ENCODE measurements at places on chromosomes 6 and 20. TPM values are rescaled to one million over a fixed set of nuclear protein-coding genes. Genes with fewer than 3 reads are reported as not detected.

Gene ID4
- total RNA-seq, result 0.70 TPM

Gene CAGE1
- 0.05 TPM for total RNA-seq

Gene XRN2
- total RNA-seq, result 18.4 TPM

Gene FERMT1
- total RNA-seq, result 0.23 TPM

Gene TULP1
- total RNA-seq, result not detected

DNA sequence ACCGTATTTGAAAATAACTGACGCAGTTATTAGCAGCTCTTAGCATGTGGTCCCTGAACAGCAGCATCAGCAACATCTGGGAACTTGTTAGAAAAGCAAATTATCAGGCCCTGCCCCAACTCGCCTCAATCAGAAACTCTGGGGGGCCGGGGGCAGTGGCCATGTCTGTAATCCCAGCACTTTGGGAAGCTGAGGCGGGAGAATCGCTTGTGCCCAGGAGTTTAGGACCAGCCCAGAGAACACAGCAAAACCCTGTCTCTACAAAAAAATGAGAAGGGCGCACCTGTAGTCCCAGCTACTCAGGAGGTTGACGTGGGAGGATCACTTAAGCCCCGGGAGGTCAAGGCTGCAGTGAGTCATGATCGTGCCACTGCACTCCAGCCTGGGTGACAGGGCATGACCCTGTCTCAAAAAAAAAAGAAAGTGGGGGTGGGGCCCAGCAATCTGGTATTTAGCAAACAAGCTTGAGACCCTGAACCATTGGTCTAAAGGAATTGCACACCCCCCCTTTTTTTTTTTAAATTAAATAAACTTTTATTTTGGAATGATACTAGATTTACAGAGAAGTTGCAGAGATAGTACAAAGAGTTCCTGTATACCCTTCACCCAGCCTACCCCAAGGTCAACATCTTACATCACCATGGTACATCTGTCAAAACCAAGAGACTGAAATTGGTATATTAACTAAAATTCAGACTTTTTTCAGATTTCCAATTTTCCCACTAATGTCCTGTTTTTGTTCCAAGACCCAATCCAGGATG, 6.7 kb downstream of the SRXN1 start:
- DNase-seq, result no peak

- DNase-seq, result no peak
These were observed 98.5 kb downstream of the PRDM1 start for GRCh38 chr6:106184629-106185028.

- DNase-seq, result no peak
These were observed 94.6 kb downstream of the TIAM2 start for GRCh38 chr6:155089746-155090145.

DNA sequence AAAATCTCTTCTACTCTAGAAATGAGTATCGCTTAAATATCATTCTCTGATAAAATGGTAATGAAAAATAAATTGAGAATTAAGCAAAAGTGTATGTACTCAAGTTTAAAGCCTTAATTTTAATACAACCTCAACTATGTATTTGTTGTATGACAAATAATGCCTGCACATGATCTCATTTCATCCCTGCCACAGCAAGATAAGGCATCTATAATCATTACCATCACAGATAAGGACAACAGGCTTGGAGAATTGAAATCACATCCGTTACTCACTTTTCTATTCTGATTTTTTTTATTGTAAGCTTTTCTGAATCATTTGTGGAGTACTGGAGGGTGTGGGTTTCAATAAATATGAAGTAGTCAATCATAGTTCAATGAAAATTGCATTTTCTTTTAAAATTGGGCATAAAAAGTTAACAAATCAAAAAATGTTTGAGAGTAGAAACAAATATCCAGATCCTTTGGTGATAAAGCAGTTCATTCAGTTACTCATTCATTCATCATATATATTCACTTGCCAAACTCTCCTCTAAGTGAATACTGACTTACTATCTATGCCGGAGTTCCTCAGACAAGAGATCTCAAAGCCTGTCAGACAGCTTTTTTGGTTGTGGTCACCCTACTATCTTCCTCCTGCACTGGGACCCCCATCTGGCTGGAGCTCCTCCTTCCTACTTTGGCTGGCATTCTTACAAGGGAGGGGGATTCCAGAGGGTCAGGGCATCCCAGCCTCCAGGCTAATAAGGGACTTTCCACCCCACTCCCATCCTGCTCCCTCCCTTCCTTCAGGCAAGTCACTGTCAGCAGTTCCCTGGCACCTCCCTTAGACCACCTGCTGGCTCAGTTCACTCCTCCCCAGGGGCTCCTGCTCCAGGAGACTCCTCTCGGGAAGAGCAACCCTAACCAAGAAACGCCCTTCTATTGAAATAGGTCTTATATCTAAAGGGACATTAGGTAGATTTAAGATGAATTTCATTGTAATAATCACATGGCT, 118.6 kb downstream of the OGFRL1 start:
- no peak for DNase-seq

DNA sequence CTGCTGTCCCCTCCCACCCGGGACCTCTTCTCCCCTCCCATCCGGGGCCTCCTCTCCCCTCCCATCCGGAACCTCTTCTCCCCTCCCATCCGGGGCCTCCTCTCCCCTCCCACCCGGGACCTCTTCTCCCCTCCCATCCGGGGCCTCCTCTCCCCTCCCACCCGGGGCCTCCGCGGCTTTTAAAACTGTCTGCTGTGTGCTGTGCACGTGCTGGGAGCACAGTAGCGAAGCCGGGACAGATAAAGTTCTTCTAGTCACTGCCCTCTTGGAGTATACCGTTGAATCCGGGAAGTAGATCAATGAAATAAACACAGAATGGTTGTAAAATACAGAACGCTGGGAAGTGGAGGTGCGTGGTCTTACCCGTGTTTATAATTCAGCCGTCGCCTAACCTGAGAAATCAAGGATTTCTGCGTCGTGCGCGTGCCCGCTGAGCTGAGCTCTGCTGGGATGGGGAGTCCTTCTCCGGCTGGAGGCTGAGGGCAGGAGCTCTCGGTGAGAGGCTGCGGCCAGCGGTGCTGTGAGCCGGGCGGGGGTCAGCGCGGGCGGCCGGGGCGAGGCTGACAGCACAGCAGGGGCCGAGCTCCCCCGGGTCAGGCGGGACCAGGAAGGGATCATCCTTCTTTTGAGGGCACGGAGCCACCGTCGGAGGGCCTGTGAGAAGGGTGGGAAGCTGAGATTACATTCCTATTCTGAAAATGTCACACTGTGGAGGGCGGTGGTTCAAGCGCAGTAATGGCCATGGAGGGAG, 19.6 kb upstream of the KIF25 start:
- no peak for DNase-seq

- DNase-seq, result peak; percentile 99
These were observed at the start of gene PPP1R10 for GRCh38 chr6:30616811-30617564. Gene PPP1R10, minus strand, starts transcription at chr6:30617243. Its CDS starts 7,299 bp downstream, at chr6:30609944.

GRCh38 chr6:126696921-126697693, 357.2 kb downstream of the CENPW start:
- peak; percentile 44 for DNase-seq

DNA sequence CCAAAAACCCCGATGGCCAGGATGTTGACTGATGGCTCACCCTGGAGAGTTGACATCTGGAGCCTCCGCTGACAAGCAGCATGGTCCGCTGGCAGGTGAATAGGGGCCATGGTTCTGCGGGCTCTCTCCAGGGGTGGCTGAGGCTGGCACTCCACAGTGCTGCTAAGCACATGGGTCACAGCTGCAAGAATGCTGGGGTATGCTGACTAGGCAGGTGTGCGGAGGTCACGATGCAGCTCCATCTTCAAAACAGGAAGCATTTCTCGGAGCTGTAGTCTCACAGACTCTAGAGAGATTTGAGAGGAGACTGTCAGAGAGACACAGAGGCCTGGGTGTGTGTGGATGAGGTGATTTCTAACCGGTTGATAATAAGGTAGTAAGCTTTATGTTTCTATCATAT, 341.6 kb downstream of the NRN1 start:
- DNase-seq, result no peak

GRCh38 chr20:8153281-8153908, 21.3 kb downstream of the PLCB1 start:
- no peak for DNase-seq

DNA sequence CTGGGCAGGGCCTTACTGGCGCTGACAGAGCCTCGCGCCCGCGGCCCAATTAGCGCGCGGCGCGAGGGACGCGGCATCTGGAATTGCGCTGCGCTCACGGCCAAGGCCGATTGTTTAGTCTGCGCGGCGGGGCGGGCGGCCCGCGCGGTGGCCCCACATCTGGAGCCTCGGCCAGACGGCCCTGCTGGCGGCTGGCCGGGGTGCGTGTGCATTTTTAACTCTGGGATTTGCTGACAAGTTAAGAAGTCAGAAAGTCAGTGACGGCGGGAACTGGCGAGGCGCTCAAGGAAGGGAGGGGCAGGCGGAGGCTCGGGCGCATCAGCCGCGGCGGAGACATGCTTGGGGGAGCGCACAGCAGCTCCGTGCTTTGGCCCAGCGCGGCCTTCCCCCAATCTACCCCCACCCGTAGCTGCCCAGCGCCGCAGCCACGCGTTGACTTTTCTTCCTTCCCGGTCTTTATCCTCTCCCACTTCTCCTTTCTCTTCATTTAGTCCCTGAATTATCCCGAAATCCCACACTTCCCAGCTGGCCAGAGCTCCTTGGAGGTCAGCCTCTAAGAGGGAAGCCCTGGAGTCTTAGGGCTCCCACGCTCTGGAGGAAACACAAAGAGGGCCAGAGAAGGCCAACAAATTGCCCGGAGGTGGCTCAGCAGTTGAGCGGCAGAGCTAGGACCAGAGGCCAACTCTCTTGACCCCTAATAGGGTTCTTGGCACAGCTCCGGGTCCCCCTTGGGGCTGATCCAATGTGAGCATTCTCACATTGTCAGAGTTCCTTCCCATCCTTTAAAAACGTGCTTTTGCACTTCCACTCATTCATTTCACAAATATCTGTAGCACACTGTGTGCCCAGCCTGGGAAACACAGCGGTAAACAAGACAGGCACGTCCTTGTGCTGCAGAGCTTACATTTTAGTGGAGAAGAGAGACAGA, 40.8 kb upstream of the FOXP4 start:
- peak; percentile 63 for DNase-seq

DNA sequence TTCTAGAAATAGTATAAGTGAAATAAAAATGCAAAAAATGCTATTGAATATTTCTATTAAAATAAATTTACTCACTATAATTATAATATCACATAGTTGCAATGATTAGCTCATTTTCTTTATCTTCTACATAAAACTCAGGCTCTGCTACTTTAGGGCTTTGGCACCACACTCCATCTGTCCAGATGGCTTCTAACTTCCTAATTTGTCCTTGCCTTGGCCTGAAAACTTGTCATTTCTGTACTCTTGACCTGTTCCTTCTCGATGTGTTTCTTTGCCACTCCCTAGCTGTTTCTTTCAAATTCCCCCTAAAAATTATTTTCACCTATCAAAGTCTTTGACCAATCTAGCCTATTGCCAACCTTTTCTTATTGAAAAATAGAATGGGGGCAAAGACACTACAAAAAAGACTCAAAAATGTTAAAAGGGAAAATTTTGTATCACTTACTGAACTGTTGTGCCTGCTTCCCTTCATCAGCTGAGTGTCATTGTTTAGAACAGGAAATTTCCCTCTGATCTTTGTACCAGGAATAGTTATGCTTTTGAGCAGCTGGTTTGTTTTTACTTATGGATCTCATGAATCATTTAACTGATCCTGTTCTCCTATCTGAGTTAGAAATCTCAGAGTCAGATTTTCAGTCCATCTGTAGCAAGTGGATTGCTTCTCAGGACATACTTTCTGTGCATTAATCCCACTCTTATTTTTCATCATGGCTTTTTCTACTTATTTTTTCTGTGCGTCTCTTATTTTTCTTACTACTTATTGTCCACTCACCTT, 279.2 kb upstream of the CNR1 start:
- DNase-seq, result no peak

DNA sequence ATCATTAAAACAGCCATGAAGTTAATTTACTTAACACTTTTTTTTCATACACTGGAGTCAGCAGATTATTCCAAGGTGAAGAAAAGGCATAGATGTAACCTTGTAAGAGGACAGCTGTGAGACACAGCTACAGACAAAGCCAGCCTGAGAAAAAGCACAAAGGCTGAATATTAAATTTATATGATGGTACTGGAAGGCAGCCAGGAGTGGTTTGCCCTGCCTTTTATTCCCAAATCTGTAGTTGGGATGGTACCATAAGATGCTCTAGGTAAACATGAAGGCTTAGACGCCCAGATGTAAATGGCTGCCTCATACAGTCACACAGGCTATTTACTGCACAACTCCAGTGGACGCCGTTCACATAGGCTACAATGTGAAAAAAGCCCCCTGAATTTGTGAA, 42.1 kb upstream of the LOC128125822 start:
- DNase-seq, result no peak

- no peak for DNase-seq
These were observed 218.4 kb upstream of the GGTLC1 start for GRCh38 chr20:24206995-24207394.

DNA sequence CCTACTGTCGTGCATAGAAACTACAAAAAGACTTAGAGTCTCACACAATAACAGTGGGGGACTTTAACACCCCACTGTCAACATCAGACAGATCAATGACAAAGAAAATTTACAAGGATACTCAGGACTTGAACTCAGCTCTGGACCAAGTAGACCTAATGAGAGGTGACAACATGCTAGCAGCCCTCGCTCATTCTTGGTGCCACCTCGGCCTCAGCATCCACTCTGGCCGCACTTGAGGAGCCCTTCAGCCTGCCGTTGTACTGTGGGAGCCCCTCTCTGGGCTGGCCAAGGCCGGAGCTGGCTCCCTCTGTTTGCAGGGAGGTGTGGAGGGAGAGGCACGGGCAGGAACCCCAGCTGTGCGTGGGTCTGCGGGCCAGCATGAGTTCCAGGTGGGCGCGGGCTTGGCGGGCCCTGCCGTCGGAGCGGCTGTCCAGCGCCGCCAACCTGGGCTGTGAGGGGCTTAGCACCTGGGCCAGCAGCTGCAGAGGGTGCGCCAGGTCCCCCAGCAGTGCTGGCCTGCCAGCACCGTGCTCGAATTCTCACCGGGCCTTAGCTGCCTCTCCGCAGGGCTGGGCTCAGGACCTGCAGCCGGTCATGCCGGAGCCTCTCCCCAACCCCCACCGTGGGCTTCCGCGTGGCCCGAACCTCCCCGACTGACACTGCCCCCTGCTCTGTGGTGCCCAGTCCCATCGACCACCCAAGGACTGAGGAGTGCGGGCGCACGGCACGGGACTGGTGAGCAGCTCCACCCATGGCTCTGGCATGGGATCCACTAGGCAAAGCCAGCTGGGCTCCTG, 205.6 kb downstream of the FRK start:
- DNase-seq, result no peak

DNA sequence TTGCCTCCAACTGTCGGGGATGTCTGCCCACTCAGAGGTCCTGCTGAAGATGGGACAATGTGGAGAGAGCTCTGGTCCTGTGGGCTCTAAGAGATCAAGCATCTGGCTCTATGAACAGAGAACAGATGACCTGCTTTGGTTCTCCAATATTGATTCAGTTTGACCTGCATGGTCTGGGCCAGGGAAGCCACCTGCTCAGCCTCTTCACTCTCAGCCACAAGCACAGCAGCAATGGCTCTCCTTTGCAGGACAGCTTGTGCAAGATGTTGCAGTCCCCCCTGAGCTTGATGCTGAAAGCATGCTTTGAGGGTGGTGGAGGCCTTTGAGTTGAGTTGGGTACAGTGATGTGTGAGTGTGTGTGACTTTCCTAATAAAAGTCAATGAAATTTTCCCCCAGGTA, 18.6 kb upstream of the MCM3 start:
- no peak for DNase-seq

GRCh38 chr6:26445934-26446667, 5.8 kb downstream of the BTN3A3 start:
- DNase-seq, result no peak

Measured in left lobe of liver (tissue), 2 donors.